ENCODE measurements at places on chromosomes 1 and 21.

GRCh38 chr21:44051462-44051941 is 39.4 kb downstream of the TRAPPC10 start:
- DNase-seq, result no peak

DNA sequence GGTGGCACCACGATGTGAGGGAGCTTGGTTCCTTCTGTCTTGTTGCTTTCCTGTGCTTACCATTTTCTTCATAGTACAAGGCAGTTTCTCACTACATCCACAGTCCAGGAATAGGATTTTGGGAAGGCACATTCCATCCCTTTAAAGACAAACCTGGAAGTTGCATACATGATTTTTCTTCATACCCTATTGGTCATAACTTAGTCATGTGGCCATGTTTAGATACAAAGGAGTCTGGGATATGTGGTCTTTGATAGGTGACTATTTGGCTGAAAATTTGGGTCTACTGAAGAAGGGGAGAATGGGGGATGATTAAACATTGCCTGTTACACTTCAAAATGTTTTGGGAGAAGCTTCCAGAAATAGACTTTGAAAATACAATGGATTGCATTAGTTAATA is 7.0 kb downstream of the DYRK1A start:
- DNase-seq, result no peak

DNA sequence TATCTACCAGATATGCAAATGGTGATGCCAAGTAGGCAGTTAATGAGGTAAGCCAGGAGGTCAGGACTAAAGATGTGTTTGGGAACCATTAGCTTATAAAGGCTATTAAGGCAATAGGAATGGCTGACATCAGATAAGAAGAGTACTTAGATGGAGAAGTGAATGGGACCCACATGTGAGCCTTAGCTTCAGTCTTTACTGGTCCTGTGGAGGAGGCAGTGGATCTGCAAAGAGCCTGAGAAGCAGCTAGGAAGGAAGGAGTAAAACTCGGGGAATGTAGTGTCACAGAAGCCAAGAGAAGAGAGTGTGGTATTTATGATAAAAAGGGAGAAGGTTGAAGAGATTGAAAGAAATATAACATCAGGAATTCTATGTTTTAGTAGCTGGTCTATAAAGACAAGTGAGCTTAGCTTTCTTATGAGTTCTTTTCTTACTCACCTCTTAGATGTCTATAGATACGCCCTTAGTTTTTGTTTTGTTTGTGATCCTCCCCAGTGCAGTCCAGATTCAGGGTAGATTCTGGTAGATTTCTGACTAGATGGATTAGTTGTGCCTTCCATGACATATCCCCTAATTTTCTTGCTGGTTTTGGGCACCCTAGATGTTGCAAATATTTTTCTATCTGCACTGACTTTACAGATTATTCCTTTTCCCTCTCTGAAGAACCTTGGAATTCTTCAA is 39.4 kb downstream of the SLAMF6 start:
- no peak for DNase-seq

DNA sequence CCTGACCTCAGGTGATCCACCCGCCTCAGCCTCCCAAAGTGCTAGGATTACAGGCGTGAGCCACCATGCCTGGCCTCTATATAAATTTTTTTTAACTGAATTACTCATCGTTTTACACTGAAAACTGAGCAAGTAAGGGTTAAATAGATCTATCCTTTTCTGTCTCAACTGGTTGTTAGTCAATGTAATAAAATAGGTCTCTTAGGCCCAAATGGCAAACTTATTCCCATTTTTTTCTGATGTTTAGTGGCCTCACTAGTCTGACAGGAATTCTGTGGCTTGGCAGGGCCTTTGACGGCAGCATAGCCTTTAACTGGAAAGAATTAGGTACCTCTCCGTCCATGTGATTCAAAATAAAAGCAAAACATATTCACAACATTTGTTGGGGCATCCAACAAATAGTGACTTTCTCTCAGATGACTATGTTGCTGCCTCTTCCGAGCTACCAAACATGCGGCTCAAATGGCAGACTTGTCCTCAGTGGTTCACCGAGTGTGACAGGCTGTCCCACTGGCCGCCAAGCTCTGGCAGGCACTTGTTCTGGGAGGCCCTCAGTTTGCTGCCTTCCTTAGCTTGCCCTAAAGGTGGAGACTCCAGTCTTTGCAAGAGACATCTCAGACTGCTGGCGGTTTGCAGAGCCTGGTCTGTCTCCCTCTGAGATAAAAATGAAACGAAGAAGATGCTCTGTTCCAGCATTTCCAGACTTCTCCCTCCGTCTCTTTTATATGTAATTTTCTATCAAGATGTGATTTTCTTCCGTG is 17.4 kb downstream of the ATP1A4 start:
- no peak for DNase-seq

DNA sequence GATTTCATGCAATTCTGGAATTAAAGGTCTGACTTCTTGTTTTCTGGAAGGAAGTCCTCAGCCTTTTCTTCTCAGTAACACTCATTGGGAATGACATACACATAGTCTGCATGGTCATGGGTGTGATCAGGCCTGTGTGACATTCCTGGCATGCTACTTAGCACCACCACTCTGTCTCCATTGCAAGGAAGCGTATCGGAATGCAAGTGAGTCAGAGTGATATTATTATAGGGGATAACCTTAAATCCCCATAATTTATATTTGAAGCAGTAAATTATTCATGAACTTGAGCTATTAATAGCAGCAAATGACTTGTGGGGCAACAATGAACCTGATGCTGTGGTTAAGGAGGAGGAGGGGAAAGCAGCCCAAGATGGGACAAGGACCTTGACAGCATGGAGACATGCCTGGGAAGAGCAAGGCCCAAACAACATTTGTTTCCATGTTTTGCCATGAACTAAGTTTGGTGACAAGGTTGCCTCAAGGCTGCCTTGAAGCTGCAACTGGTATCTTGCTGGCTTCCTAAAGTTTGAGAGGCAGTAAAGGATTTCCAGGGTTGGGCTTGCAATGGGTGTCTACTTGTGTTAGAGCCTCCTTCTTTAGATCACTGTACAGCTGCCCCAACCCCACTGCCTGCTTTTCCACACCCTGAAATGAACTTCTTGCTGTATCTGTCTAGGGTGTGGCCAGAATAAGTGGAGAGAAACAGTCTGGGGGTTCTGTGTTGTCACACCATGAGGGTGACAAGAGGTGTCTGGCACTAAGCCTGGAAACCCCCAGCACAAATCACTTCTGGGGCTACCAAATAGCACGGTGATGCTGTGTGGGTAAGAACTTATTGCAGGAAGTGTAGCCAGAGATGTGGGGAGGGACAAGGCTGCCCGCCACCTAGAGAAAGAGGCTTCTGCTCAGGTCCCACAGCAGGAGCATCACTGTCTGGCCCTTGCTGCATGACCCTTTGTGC is 4.6 kb downstream of the MAB21L3 start:
- no peak for DNase-seq

DNA sequence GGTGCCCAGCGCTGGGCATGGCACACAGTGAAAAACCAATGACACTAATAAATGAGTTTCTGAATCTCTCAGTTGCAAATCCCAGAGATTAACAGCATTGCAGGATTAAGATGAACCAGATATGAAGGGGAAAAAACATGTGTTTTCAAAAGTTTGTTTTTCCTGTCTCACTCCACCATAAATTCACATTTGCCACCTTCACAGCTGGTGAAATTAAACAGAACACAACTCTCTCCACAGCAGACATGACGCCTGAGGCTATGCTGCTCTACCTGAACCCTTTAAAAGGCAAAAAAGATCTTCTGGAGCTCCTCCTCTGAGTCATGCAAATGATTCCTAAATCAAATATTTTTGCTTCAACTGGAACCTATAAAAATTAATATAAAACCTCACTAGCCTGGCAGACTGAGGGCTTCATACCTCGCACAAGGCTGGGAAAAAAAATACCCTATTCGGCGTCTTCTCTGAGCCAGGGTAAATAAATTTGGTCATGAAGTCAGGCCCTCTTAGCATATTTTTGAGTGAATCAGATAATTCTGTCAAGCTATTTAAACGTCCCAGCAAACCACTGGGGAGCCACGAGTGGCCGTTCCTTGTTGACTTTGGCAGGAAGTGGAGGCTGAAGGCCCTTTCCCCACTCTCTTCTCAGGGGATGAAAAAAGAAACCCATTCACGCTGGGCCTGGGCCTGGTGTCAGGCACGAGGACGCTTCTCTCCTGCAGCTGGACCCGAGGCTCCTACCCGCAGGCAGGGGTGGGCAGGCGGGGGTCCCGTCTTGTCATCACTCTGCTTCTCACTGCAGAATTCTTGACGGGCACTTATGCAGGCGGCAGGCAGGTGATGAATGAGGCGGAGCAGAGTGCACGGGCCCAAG is 53.0 kb downstream of the DMRTB1 start:
- peak; percentile 34 for DNase-seq

- DNase-seq, result no peak
Observed at GRCh38 chr1:172906778-172907592, 143.8 kb downstream of the TNFSF18 start.

DNA sequence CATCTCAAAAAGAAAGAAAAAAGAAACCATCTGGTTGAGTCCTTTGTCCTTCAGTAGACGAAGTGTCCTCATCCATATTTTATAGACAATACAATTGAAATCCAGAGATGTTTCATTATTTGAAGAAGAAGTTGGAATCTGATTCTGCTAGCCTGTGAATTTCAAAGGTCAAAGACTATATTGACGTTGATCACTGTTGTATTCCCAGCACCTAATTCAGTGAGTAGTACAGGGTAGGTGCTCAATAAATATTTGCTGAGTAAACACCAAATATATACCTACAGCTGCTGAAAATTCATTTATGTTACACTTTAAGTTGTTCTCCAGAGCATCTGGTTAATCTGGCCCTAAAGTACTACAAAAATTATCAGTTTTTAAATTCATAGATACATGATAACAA is 135.2 kb downstream of the CACNA1E start:
- no peak for DNase-seq

DNA sequence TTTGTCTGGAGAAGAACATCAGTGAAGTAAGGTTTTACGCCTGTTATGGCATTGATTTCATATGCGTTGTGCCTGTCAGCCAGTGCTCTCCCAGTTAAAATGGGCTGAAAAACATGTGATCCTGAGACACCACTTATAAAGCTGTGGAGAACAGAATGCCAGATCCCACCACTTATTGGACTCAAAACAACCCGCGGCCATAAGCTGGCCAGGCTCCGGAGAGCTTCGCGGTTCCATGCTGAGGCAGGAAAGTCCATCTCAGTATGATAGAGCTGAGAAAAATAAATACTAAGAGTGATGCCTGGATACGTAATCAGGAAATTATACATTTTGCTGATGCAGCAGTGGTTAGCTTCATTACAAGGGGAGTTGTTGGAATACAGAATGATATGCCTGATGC is 5.1 kb downstream of the APOBEC4 start:
- DNase-seq, result no peak
